ENCODE measurements at places on chromosomes 2 and 18.

DNA sequence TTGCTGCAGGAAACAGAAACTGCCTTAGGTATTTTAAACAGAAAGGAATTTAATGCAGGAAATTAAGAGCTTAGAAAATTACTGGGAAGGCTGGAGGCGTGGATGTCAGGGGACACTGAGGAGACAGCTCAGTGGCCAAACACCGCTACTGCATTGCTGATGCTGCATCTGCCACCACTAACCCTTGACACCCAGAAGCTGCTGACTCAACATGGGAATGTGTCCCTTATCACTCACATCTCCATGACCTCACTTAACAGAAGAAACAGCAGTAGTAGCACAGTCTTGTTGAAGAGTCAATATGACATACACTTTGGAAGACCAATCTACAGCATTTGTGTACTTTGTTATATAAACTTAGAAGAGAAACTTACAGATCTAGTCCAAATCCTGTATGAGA, 906.1 kb downstream of the SLC4A3 start:
- DNase-seq = no peak

DNA sequence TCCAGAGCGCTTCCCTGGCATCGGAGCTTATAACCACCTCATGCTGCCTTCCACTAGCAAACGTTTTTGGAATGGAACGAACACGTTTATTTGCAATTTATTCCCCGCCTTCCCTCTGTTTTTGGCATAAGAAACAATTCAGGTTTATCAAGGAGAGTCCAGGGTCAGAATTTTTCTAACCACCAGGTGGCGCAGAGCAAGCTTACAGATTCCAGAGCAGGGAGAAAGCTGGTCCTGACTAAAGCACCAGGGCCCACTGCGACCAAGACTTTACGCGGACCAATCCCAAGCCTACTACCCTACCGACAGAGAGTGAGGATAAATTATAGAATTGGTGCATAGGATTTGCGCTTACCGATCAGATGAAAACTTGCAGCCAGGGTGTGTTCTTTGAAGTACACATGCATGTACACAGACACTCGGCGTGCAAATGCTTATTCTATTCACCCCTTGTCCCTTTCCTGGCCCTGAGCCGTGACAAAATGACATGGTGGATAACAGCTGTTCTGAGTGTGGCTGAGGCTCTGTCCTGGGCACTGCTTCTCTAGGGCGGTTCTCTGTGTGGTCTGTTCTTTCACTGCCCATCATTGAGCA, 34.7 kb downstream of the NAPG start:
- no peak for DNase-seq

GRCh38 chr2:74916394-74916793, 42.0 kb upstream of the POLE4 start:
- DNase-seq = no peak

GRCh38 chr18:54919412-54919811, 39.8 kb downstream of the CCDC68 start:
- DNase-seq = no peak

DNA sequence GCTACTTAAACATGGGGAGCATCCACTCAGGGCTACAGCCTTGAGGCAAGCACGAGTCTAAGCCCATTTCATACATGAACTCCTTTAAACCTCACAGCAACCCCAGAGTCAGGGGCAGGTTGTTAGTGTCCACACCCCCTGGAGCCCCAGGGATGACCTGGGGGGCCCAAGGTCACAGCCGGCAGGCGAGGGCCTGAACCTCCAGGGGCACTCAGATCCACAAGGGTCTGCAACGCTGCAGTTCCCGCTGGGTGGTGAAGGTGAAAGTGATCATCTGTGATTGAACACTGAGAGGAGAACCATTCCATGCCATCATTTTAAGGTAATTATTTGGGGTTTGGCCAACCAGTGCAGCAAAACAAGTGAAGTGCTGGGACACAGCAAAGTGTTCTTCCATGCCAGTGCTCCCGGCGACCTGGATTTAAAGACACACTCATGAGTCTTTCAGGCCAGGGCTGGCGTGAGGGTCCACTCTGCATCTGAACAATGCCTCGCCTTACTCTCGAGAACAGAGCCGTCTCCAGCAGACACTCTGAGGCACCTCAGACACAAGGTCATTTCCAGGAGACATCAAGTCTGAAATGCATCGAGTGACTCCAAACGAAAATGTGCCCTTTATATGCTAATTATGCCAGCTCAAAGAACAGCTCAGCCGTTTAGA, 61.6 kb upstream of the SNTG2 start:
- DNase-seq = no peak

- DNase-seq = no peak
Measured at GRCh38 chr2:4832642-4833041, 859.5 kb upstream of the SOX11 start.

DNA sequence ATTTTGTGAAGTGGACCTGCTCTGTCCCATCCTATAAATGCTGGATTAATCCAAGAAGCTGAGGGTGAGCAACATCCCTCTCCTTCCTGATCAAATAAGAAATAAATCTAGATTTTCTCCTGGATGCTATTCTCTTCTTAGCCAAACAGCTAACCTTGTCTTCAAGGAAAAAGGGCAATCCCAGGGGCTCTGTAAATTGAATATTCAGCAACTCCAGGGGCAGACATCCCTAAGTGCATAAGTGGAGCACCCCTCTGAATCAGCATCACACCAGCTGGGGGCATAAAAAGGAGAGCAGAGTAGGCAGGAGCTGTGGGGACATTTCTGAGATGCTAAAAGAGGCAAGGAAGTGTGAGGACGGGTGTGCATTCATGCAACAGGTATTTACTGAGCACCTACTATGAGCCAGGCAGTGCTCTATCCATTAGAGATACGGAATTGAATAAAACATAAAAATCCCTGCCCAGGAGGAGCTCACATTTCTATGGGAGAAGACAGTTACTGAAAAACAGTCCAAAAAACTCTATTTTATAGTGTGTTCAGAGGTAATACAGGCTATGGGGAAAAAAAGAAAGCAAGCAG, 2.8 kb upstream of the STEAP3 start:
- DNase-seq = no peak

DNA sequence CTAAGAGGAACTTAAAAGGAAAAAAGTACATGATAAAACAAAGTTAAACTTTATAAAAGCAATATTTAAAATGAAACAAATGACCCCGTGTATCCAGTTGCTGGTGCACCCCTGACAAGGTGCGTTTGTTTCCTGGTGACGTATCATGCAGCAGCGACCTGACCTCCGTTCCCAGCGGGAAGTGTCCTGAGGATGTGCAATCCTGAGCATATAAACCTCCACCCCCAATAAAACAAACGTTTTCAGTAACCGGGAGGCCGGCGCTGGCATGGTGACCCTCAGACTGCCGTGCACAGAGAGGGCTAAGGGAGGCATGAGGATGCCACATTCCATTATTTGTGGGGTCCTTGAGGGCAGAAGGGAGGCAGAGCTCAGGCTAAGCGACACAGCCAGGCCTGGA, 14.8 kb downstream of the SLC66A2 start:
- DNase-seq = no peak

- no peak for DNase-seq
Measured at GRCh38 chr2:12050396-12050795, 304.0 kb downstream of the LPIN1 start.

DNA sequence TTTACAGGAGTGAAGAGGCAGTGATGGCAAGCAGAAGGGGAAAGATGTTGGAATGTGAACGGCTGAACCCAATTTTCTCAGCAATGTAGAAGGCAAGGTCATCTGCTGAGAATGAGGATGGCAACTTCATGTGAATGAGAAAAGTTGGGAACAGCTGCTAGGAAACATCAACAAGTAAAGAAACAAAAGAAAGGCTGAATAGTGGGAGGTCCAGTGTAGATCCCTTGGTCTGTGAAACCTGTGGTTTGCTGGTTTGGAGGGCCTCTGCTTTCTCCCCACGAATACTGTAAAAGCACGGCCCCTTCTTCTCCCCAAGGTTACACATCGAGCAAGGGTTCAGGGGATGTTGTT, 27.4 kb downstream of the MARCHF4 start:
- no peak for DNase-seq

DNA sequence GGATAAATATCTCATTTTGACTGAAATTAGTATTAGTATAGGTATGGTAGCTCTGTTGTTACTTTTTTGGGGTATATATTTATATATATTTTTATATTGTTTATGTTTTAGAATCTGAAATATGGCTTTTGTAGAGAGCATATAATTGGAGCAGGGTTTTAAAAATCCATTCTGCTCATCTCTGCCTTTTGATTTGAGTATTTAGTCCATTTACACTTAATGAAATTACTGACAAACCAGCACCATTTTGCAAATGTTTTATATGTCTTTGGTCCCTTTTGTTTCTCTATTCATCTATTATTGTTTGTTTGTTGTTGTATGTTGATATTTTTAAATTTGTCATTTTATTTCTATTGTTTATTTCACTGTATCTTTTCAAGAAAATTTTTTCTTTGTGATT, 30.7 kb downstream of the PTPN4 start:
- DNase-seq = no peak

- no peak for DNase-seq
Measured at GRCh38 chr2:174544156-174544555, 53.4 kb downstream of the WIPF1 start.

DNA sequence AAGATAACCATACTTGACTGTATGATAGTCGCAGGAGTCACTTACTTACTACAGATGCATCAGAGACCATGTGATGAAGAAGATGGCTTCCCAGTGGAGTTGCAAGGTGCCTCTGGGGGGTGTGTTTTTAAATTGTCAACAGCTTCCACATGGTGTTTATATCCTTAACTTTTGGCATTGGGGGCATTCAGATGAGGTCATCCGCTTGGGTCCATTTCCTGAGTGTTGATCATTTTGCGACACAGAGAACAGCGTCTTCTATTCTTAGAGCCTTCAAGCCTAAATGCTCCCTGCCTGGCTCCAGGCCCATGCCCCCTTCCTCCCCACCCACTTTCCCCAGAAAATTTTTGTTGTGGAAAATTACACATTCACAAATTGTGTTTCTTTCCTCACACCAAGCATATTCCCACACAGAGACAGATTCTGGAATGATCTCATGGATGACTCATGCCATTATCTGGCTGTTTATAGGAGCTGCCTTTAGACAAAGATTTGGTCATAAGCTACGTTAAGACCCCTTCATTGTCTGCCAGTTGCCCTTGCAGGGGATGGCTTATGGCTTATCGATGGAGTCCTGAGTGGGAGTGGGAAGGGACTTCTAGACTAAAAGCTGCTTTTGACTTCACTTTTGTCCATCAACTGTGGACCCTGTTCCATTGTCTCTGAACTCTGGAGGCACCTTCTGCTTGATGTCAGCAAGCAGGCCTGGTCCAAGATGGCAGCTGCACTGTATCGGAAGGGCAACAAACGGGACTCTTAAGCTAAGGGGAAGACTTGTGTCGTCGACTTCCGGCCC, 91.8 kb downstream of the CABLES1 start:
- DNase-seq = peak; percentile 57

DNA sequence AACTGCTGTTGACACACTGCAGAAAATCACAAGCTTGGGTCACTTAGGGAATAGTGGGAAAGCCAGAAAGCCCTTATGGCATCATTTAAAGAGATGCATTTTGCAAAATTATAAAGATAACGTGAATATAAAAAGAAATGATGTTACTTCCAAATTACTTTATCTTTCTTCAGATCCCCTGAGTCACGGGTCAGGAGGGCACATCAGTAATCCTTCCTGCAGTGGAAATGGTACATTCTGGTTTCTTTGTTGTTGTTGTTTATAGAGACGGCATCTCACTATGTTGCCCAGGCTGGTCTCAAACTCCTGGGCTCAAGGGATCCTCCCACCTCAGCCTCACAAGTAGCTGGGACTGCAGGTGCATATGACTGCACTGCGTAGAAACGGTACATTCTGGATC, 9.8 kb upstream of the EPG5 start:
- DNase-seq = no peak

GRCh38 chr2:19214682-19215391, 143.6 kb downstream of the OSR1 start:
- no peak for DNase-seq

DNA sequence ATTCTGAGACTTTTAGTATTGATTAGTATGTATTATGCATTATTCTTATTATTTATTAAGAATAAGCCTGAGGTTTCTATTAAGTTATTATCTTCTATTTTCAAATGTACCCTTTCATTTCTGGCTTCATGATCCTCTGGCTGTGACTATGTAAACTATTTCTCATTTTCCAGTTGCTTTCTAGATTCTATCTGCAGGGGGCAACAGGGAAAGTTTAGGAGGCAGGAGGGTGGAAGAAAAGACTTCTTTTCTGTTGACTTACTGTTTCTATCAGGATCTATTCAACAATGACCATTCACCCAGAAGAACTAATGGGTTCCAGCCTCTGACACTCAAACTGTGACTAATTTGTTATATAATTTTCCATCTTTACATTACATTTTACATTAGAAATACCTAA, 653.4 kb upstream of the FSHR start:
- no peak for DNase-seq

- DNase-seq = no peak
Measured at GRCh38 chr2:230795856-230796255, 68.9 kb upstream of the ITM2C start.

DNA sequence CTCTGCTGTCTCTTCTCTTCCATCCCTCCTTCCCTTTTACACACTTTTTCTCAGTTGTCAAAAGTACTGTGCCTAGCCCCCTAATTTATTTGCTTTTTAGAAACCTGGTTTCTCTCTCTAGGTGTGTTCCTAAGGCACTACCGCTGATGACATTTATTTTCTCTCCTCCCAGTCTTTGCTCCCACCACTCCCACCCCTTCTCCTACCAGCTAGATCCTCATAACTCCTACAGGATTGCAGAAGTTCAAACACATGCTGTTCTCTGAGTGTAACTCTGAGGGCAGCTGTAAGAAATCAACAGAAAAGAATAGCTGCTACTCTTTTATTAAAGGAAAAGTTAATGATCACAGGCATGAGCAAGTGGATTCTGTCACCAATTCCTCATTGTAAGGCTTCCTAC, 22.3 kb upstream of the LRRTM1 start:
- no peak for DNase-seq

DNA sequence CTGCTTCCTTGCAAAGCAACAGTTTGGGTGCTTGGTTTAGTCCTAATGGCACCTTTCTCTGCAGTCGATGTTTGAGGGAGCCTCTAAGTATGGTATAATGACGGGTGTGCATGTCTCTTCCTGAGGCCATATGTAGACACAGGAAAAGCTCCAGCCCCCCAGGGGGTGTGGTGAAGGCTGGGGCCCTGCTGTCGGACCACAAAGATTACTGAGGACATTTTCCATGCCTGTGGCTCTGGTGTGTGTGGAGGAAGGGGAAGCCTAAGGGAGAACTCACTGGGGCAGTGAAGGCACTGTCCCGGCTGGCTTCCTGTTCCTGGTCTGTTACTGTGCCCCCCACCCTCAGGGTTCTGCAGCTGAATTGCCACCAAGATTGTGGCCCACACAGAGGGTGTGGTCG, 187.1 kb downstream of the FHOD3 start:
- DNase-seq = no peak

DNA sequence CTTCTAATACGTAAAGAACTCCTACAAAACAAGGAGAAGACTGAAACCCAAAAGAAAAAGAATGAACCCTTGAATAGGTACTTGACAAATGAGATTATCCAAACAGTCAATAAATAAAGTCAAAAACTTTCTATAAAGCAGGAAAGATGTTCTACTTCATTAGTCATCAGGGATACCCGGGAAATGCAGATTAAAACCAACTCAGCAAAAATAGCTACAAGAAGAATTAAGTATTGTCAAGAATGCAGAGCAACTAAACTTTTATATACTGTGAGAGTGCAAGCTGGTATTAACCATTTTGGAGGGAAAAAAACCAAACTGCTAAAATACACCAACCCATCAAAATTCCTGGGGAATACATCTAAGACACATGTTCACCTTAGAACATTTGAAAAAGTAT, 10.4 kb downstream of the TXNL1 start:
- no peak for DNase-seq

- no peak for DNase-seq
Measured at GRCh38 chr2:54103454-54104314, 11.7 kb upstream of the ACYP2 start.

GRCh38 chr18:6731222-6731596, 1.7 kb downstream of the ARHGAP28 start:
- DNase-seq = no peak

All from natural killer cell treated with Interleukin-12 subunit alpha and Interleukin-12 subunit beta and Interleukin-15 and Interleukin-18, amount 100 ng/mL, for 72 hours (primary cell).